Stimulated activated naive CD4-positive, alpha-beta T cell treated with Interleukin-2 at 50 U/mL for 16 hours (primary cell): ENCODE measurements at places on chromosomes 2 and 18.

GRCh38 chr2:106570316-106570715, 83.2 kb downstream of the CD8B2 start:
- DNase-seq: no peak

DNA sequence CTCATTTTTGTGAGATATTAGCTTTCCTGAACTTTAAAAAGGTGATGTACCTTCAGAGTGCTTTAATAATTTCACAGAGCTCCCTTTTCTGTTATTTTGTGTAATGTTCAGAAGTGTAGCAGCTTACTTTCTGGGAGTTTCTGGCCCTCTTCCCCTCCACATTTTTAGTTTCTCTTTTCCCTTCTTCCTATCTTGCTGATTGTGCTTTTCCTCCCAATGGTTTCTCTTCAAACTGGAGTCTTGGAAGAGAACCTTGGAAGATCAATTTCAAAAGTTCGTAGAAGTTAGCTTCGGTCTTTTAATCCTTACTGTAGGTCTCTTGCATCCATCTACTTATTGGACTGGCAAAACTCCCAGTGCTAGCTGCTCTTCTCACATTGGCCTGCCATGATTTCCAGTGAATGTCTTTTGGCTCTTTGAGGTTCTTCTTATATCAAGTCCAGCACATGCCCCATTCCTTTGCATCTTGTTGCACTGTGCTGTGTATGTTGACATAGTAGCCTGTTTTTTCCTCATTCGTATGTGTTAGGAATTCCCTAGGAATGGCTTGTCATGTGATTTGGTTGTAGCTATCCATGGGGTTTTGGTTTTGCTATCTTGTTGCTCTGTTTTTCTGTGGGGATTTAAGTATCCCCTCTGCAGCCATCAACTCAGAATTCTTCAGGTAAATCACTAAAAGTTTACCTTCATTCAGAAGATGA, 7.8 kb downstream of the CCNT2 start:
- no peak for DNase-seq

GRCh38 chr2:189762551-189763298, at the start of gene OSGEPL1:
Gene OSGEPL1 (minus strand): TSS chr2:189762792. CDS start chr2:189761640, 1,152 bp downstream.
- peak; percentile 93 for DNase-seq

DNA sequence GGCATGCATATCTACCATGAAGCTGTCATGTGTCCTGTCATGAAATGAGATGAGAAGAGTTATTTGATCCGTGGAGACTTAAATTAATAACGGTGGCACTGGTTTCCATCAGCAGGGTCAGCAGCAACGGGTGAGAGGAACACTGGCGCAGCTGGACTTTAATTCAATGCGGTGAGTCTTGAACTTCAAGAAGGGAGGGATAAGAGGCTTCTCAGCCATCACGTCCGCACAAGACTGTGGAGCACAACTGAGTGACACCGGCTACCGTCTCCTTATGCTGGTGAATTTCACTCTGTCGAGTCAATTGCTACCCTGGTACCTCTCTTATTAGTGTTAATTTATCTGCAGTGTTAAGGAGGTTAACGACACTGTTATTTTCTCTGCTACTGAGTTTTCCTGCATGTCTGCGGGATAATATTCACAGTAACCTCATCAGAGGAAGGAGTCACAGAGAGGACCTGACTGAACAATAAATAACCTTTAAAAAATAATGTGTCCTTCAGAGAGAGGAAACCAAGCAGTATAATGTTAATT, 236.8 kb downstream of the EPHA4 start:
- no peak for DNase-seq

DNA sequence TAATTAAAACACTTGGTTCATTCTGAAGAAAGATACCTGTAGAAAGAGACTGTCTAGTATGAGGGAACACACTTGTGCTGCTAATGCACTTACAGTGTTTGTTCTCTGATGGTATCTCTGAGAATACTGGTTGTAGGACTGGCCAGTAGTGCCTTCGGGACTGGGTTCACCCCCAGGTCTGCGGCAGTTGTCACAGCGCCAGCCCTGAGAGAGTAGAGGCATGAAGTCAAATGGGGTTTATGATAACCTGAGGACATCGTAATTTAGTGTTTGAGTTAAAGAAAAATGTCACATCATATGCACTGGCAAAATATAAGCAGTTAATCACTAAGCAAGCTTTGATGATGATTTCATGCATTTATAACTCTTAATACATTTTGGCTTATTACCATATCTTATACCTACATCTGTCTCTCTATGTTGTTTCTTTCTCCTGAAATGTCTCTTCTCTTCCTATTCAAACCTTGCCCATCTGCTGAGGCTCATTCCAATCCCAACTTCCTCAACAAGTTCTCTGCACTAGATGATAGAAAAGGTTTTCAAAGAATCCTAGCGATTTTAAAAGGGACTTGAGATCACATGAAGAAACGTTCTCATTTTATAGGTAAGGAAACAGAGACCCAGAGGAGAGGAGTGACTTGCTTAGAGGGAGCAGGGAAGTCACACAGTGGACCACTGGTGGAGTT, 50.2 kb downstream of the ATIC start:
- DNase-seq: no peak

DNA sequence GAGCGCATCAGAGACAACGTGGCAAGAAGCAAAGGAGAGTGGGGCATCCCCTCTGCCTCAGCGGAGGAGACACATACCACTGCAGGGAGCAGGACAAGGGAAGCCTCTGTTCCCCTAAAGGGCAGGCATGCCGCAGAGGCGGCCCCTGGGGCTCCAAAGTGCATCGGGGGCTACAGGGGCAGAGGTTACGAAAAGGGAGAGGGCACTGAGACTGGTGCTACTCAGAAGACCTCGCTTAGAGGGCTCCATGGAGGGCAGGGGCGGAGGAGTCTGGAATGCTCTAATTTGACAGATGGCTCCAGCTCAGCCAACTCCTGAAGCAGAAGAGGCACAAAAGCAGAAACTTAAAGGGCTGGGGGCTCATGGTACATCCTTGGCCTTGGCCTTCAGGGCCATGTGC, 39.8 kb downstream of the FAM178B start:
- DNase-seq: no peak

- DNase-seq: peak; percentile 52
Observed at GRCh38 chr18:63159590-63159989, 160.0 kb downstream of the BCL2 start.

DNA sequence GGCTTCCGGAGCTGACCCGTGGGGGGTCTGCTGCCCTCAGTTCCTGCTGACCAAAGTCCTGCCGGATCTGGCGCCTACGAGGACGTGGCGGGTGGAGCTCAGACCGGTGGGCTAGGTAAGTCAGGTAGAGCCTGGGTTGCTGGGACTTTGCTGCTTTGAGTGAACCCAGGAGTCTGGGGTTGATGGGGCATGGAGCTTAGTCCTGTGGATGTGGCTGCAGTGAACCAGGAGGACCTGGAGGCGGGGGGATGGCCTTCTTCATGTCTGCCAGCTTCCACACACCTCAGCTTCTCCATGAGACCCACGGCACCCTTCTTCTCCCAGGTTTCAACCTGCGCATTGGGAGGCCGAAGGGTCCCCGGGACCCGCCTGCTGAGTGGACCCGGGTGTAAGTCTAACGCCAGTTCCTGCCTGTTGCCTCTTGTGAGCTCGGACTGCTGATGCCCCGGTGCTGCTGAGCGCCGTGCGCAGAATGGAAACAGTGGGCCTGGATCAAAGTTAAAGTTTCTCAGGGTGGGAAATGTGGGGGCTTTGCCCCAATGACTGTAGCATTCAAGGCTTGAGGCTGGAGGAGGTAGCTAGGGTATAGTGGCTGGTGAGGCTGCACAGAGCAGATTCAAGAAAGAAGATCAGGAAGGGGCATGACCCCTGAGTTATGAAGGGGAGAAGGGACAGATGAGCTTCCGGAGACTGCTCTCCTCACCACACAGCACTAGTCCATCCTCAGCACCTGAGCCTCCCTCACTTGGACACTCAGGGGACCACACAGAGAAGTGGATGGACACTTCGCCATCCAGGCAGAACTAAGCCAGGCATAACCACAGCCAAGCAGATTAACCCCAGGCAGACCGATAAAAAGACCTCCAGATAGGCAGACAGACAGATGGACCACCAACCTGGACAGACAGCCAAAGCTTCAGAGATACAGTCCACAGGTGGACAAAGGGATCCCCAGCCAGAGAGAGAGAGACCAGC, 17.3 kb downstream of the PTPN18 start:
- no peak for DNase-seq

- no peak for DNase-seq
Observed at GRCh38 chr18:35581546-35581897, at the start of gene GALNT1. Gene GALNT1 (plus strand): TSS chr18:35581740. CDS start chr18:35654663, 72,923 bp downstream.
